ENCODE measurements at places on chromosomes 6 and 20.

GRCh38 chr6:106450653-106451052 lies 90.1 kb downstream of the CRYBG1 start:
- DNase-seq = no peak

- DNase-seq = no peak
Observed at GRCh38 chr6:41965429-41966213, 24.0 kb upstream of the CCND3 start.

GRCh38 chr6:149646599-149646998 lies 1.9 kb downstream of the KATNA1 start:
- no peak for DNase-seq

GRCh38 chr6:5250451-5250850 lies 10.3 kb downstream of the LYRM4 start:
- DNase-seq = no peak

GRCh38 chr20:3847429-3847940 lies 851 bp downstream of the MAVS start:
- DNase-seq = no peak

- no peak for DNase-seq
Observed at GRCh38 chr6:134589512-134589911, 271.6 kb upstream of the SGK1 start.

DNA sequence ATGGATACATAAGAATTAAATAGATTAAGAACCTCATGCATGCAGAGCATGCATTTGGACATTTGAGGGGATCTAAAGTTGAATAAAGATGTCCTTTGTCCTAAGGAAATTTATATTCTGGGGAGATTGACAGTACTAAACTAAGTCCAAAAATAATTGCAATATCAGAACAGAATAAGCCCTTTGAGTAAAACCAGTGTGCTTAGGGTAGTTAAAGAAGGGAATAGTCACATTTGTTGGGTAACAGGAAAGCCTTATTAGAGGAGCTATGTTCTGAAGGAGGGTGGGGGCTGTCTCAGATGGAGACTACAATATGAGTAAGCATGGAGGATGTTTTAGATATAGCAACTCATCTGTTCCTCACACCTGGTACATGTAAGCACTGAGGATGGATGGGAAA lies 35.8 kb downstream of the CDC5L start:
- no peak for DNase-seq

DNA sequence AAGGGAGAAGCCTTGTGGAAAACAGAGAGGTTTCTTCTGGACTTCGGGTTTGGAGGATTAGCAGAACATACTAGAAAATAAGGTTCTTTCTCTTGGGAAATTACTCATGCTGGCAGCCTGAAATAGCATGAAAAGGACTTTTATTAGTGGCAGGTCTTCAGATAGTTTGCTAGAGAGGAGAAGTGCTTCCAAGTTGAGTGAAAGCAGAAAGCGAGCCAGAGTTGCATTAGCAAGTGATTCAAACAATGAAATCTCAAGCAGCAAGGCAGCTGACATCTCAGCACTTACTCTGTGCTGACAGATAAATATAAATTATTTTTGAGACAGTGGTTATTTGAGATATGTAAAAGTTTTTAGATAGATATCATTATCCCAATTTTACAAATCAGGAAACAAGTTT lies 91.9 kb downstream of the PLCB4 start:
- no peak for DNase-seq

DNA sequence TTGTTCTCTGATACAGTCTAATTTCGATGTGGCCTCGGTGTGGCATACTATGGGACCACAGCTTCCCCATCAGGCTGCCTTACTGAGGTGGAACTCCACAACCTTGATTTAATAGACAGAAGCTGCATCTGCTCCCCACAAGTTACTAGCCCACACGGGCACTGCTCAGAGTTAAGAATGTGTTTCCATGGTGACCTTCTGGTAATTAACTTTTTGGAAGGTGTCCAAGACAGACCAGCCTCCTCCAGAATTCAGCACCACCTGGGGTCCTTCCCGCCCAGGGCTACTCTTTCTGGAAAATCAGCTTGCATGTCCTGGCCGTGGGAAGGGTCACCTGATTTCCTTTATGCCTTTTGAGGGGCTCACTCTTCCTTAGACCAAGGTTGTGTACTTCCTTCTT lies 48.7 kb upstream of the CDH4 start:
- DNase-seq = no peak

DNA sequence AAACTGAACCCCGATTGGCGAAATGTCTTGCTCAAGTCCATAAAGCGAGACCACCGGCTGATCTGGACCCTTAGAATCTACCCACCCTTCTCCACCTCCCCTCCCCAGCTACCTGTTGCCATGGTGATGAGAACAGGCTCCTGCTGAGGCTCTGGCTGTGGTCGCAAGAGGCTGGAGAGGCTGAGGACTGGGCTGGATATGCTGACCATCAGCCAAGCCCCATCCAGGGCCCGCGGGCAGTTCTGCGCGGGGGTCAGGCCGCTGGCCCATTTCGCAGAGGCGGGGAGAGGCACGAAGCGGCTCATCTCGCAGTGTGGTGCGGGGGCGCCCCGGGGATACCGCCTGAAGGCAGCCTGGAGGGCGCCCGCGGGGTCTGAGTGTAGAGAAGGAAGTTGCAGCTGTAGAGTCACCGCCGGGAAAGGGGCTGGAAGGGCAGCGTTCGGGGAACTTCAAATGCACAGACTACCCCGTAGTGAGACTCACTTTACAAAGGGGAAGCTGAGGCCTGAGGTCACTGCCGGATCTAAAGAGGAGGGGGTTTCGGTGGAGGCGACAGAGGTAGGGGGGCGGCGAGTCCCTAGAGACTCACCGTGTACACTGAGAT lies 671 bp downstream of the TAPBP start:
- peak; percentile 30 for DNase-seq

- DNase-seq = no peak
Observed at GRCh38 chr20:61662968-61663331, 402.7 kb downstream of the TAF4 start.

- DNase-seq = no peak
Observed at GRCh38 chr6:117143647-117144046, 121.7 kb upstream of the VGLL2 start.

- no peak for DNase-seq
Observed at GRCh38 chr20:32651537-32651936, 22.2 kb downstream of the C20orf203 start.

GRCh38 chr6:74757813-74758212 lies 448.0 kb downstream of the COL12A1 start:
- no peak for DNase-seq

Measured in HuH-7 (cell line).